ENCODE measurements at places on chromosomes 1 and 21.

GRCh38 chr1:205075642-205076155, 8.6 kb downstream of the TMEM81 start:
- DNase-seq, result no peak

DNA sequence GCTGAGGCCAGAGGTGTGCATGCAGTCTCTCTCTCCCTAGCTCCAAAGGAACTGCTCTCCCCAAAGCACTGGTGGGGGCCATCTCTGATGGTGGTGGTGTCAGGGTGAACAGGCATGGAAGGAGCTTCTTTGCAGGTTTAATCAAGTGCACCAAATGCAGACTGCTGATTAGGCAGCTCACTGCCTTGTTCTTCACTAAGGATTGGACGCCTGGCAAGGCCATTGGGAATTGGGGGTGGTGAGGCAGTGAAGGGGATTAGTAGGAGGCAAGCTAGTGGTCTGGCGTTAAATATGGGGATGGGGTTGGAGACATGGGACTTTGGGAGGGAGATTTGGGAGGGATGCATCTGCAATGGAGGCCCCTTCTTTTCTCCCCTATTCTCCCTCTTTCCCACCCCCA, 1.5 kb downstream of the CACNA1E start:
- no peak for DNase-seq

DNA sequence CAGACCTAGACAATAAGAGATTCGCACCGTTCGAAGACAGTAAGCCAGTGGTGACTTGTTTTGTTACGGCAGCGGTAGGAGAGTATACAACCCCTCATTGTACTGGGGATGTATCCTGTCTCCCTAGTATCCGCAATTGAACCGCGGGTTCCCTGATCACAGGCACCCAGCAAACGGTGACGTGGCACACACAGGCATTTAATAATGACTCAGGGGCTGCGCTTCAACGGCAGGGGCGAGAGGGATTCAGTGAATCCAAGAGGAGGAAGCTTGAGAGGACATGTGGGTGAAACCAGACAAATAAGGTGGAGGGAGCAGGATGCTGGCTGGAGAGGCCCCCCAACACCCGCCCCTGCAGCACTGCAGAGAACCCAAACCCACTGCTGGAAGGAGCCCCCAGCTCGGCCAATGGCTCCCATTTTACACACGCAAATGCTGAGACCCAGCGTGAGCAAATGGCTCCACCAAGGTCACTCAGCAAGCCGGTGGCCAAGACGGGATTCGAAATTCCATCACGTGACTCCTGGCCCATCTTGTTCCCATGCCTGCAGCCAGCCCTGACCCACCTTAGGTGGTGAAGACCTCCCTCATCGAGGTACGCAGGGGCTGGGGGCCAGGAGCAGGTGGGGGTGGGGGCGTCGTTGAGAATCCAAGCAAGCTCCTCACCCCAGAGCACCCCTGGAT, 149.9 kb downstream of the SYF2 start:
- no peak for DNase-seq

DNA sequence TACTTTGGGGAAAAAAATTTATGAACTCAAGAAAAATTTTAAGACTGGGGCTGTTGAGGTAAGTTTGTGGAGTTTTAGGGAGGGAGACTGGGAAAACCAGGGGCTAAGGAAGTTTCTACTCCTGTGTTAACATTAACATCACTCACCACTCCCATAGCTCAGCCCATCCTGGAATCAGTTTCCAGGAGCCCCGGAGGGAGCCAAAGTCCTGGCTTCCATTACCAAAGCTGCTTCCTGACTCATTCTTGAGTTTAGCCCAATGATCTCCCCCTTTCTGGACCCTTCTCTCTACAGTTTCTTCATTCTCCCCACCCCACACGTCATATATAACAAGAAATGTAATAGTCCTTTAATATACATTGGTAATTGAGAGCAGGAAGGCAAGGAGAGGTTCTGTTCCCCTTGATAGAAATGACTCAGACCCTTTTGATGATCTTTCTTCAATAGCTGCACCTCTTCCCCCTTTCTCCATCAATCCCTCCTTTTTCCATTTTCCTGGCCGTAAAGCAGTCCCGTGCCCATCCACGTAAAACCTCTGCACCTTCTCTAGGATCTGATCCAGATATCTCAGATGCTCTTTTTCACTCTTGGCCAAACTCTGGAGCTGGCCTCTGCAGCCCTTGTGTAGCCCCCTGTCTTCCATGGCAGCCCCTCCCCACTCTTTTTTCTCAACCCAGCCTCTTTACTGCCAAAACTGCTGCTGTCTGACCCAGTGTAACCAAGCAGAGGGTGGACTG, 4.6 kb upstream of the PIAS3 start:
- DNase-seq, result no peak

DNA sequence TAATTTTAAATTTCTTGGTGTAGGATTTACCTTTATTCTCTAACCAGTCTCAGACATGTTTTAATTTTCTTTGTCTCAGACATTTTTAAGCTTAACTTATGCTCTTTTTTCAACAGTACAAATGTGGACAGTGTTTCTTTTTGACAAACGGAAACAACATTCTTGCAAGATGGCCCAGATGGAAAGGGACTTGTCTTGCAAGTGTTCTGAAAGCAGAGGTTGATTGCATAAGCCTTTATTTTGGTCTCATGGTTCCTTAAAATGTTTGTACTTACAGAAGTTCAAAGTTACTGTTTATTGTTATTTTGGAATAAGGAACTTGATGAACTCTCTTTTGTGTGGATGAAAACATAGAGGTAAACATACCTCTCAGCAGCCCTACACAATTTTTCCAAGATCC, 22.9 kb downstream of the SMAP2 start:
- no peak for DNase-seq

DNA sequence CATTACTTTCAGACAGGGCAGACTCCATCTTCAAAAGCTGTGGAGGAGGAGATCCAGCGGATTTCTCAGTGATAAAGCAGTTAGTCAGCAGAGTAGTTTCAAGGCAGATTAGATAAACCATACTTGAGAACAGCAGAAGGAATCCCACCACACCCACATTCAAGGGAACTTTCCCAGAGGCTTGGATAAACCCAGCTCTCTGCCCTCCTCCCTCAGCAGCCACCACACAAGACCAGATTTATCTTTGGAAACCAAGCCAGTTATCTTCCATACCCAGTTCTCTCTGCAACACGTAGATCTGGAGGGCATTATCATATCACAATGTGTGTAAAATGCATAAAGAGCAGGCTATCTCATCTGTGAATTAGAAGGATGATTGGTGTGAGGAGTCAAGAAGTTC, 40.2 kb downstream of the GFI1 start:
- DNase-seq, result no peak
